ENCODE measurements at places on chromosomes 3 and 15. TPM values are rescaled to one million over a fixed set of nuclear protein-coding genes. Genes with fewer than 3 reads are reported as not detected.

The GASK1A gene
- 8.4 TPM for total RNA-seq

The PRRT3 gene
- total RNA-seq = 4.1 TPM

GRCh38 chr3:46848271-46849044 lies 14.8 kb downstream of the MYL3 start:
- DNase-seq = no peak

DNA sequence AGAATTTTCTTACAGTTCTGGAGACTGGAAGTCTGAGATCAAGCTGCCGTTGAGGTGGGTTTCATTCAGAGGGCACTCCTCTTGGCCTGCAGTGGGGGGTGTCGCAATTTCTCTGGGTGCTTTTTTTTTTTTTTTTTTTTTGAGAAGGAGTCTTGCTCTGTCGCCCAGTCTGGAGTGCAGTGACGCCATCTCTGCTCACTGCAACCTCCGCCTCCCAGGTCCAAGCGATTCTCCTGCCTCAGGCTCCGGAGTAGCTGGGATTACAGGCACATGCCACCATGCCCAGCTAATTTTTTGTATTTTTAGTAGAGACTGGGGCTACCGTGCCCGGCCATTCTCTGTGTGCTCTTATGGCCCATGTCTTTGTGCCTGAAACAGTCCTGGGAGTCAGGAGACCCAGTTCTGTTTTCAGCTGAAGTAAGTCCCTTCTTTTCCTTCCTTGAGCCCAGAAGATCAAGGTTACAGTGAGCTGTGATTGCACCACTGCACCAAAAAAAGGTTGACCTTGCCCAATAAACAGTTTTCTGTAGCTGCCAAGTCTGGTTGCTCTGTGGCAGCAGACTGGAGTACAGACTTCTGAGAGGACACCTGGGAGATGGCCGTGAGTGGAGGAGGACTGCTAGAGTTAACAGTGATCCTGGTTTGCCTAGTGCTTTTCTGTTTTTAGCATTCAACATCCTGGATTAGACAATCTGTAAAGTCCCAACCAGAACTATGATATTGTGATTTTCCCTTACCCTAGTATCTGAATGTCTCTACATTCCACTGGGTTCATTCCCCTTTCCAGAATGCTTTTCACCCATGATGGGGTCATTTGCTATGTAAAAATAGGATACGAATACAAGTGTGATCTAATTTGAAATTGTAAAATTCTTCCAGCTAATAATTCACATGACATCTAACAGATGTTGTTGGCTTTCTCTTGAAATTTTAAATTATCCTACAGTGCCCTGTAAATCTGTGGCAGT lies 76.6 kb upstream of the RNF7 start:
- DNase-seq = no peak

Measured in occipital lobe (tissue), 3 donors.